ENCODE measurements at places on chromosomes 1 and 21.

DNA sequence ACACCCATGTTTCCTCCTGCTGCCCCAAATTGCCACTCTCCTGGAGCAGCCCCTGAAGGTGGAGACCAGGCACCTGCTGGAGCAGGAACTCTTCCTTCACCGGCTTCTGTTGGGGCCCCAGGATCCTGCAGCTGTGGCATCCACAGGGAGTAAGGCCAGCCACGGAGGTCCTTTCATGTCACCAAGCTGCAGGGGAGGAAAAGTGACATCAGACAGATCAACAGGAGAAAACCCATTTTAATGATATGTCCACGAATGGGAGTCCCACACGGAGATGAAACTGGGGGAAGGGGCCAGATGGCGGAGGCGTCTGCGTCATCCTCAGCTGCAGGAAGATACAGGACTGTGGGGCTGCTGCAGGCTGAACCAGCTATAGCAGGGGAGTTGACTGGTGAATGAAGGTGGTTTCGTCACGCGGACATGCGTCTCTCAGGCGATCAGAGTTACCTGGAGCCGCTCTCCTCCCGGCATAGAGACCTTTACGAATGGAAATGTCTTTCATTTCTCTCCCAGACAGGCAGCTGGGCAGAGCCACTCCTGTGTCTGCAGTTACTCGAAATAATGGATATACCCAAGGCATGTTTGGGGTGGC is 9.9 kb downstream of the TP73 start:
- DNase-seq = no peak

- DNase-seq = peak; percentile 33
Observed at GRCh38 chr21:37927711-37928110, 11.5 kb upstream of the KCNJ6 start.

GRCh38 chr1:218507355-218508002 is 162.3 kb downstream of the TGFB2 start:
- peak; percentile 22 for DNase-seq

DNA sequence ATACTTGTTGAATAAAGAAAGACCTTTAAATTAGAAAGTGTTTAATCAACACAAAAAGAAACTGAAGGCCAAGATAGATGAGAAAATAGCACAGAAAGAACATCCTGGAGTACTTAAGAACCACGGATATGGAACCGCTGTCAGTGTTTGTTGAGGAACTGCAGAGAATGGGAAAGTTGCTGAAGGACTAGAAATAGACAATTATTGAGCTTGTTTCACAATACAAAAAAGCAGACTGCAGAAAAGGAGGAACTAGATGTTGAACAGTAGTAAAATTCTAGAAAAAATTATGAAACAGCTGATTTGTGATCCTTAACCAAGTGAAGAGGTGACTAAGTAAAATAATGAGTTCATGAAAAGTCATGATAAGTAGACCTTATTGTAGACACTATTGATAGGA is 29.7 kb downstream of the MYSM1 start:
- DNase-seq = no peak

DNA sequence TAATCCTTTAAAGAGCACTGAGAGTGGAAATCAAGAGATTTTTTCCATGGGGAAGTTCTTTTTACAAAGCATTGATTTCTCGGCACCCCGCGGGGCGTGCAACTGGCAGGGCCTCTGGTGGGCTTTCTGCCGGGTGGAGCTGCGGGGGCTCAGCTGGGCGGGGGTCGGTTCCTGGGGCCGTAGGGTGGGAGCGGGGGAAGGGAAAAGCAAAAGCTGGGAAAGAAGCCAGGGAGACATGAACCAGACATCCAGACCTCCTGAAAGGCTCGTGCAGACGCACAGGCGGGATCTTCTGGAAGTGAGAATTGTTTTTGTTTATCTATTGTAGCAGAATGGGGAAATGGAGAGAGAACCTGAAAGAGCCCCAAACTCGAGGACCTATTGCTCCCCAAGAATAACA is 235.2 kb downstream of the FAM72C start:
- no peak for DNase-seq
